ENCODE measurements at places on chromosomes 4 and X.

- no peak for DNase-seq
These were observed 27.1 kb upstream of the ALB start for GRCh38 chr4:73376976-73377375.

GRCh38 chr4:33160126-33160525, 2440.0 kb downstream of the PCDH7 start:
- DNase-seq: no peak

DNA sequence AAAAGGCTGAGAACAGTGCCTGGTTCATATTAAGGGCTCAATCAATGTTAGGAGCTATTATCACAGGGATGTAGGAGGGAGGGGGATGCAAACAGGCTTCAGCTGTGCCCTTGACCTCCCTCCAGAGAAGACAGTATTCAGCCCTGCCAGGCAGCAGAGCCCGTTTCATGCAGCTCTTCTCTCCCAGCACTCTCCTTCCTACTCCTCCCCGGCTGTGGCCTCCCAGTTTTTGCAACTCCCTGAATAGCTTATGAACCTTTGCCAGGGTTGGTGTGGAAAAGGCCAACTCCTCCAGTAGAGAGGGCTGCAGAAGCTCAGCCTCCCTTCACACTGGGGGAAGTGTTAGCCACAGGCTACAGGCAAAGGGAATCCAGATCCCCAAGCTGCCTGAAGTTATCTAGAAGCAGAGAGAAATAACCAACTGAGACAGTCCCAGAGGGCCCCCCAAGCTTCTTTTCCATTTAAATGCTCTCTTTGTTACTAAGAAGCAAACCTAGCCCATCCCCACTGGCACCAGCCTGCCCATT, 31.7 kb upstream of the APLN start:
- no peak for DNase-seq

GRCh38 chr4:156749426-156750403, 221.9 kb downstream of the PDGFC start:
- no peak for DNase-seq

GRCh38 chrX:123336666-123337065, 152.6 kb downstream of the GRIA3 start:
- DNase-seq: no peak

- DNase-seq: no peak
These were observed 88.8 kb upstream of the PAK3 start for GRCh38 chrX:111007238-111007637.

DNA sequence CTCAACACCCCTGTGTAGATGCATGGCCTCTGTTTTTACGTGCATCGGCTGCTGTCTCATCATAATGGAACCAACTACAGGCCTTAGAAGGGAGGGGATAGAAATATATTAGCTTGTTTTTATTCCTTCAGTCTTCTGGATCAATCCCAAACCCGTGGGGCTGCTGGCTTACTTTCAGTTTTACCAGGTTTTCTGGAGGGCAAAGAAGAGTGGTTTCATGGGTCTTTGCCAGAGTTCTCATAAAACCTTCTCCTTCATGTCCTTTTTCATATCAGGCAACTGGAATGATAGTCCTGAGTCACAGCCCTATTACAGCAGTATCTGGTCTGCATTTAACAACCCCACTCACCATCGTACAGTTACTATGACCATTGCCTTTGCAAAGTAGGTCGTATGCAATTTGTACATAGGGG, 34.6 kb downstream of the PPP2R2C start:
- DNase-seq: no peak

GRCh38 chrX:9122519-9123245, 88.8 kb upstream of the FAM9B start:
- DNase-seq: no peak

GRCh38 chr4:1200425-1201035, 28.1 kb upstream of the SPON2 start:
- no peak for DNase-seq

DNA sequence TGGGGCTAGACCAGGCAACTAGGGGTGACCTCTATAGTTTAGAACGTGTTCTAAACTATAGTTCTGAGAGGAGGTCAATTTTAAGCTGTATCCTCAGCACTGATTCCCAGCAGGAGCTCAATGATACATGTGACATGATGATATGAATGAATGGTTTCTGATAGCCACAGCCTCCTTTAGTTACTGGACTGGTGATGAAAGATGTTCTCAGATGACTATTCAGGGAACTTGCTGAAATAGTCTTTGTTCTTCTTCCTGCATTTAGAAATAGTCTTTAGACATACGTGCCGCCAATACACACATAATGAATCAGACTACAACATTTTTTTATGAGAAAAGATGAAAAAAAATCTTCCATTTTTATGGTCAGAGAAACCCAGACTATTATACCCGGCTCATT, 116.3 kb upstream of the TMEM150C start:
- no peak for DNase-seq

- no peak for DNase-seq
These were observed 139.5 kb downstream of the TBL1X start for GRCh38 chrX:9604111-9604907.

GRCh38 chr4:24570172-24570571, 14.2 kb downstream of the DHX15 start:
- no peak for DNase-seq

DNA sequence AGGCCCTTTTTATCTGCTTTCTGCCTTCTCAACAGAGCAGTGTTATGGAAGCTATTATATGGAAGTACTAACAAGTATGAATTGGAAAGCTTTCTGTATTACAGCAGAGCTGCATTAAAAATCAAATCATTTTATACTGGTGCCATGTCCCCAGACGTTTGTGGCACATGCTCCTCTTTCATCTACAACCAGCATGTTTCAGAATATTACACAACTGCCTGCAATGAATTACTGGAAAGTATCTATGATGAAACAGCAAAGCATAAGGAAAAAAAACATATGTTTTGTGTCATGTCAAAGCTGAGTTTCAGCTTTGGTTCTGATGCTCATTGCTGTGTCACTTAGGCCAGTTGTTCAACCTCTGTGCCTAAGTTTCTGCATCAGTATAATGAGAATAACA, 576.8 kb downstream of the GBA3 start:
- no peak for DNase-seq

GRCh38 chr4:76883147-76883546, 14.8 kb downstream of the SOWAHB start:
- DNase-seq: no peak

- DNase-seq: no peak
These were observed 49.5 kb downstream of the CD99L2 start for GRCh38 chrX:150848914-150849365.

DNA sequence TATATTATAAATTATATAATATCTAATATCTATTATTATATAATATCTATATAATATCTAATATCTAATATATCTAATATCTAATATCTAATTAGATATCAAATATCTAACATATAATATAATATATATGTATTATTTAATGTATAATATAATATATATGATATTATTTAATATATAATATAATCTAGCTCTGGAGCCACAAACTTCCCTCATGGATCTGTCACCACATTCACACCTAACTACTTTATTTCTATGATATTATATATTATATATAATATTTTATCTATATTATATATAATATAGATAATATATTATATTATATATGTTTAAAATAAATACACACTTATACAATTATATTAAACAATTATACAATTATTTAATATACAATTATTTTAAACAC, 667.5 kb downstream of the KCTD8 start:
- no peak for DNase-seq
